ENCODE measurements at places on chromosomes 1 and 21.

DNA sequence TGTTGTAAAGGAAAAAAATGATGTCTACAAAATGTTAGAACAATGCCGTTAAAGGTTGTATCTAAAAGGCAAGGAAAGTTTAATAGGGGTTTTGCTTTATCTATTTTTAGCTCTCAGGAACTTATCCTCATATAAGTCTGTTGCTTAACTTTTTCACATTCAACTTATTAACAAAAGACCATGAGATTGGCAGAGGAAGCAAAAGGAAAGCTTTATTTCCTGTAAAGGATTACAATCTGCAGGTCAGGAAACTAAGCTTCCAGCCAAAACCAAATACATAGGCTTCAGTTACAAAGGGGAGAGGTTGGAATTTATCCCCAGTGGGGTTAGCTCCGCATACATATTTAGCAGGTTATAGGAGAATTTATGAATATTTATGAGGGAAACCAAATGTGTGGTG is 58.7 kb upstream of the KIAA1614 start:
- no peak for DNase-seq

- DNase-seq, result no peak
Observed at GRCh38 chr1:21592086-21592865, 76.9 kb downstream of the RAP1GAP start.

GRCh38 chr1:160193832-160194736 is 3.7 kb downstream of the CASQ1 start:
- DNase-seq, result no peak

DNA sequence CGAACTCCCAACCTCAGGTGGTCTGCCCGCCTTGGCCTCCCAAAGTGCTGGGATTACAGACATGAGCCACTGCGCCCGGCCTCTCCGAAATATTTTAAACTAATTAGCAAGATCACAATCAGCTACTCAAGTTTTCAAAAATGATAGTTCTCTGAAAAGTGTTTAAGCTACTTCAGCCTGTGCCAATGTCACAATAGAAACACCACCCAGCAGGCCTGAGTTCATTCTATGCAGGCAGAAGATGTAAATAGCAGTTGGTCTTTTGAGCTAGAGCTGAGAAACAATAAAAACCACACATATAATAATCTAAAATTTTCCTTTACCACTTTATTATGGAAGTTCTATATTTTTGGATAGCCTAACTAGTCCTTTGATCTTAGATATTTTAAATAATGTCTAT is 96.1 kb downstream of the LRRC40 start:
- no peak for DNase-seq

GRCh38 chr1:161159087-161159912 is at the start of gene USP21:
USP21 (plus strand) TSS chr1:161159500; CDS start chr1:161160641, 1,141 bp downstream.
- DNase-seq, result peak; percentile 96

DNA sequence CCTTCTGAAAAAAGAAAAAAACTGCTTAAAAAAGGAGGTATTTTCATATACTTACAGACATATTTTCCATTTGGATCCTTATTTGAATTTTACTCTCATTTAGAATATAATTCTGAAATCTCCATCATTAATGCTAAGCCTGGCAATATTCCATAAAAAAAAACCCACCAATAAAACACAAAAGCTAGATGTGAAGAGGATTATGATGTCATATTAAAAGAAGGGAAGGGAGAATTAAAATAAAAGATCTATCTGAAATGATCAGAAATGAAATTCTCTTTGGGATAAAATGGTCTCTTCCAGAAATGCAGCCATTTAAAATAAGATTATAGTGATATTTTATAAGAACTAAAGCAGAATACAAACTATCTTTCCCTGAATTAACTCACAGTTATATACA is 206.7 kb upstream of the CAMK1G start:
- DNase-seq, result no peak

DNA sequence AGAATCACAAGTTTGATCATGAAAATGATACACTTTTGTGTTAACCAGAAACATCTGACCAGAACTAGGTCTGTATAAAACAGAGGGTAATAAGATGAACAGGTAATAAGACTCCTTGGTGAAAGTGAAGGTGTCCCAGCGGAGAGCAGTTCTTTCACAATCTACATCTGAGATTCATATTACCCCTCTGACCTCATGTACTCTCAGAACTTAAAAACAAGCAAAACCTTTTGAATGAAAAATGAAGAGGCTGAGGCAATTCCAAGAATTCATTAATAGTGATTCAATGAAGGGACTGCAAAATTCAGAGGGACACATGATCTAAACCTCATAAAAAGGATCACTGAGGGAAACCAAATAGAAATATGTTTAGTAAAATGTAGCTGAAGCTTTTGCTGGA is 10.9 kb upstream of the MPZL1 start:
- DNase-seq, result no peak
